ENCODE measurements at places on chromosomes 6 and 20. TPM values are rescaled to one million over a fixed set of nuclear protein-coding genes. Genes with fewer than 3 reads are reported as not detected.
A peak's percentile ranks its signal among the peaks of the same experiment; 100 is the strongest.

- no peak for DNase-seq
Observed at GRCh38 chr6:163708466-163708865, 293.9 kb downstream of the QKI start.

GRCh38 chr6:42889815-42890214 lies 10.4 kb downstream of the RPL7L1 start:
- DNase-seq, result no peak

DNA sequence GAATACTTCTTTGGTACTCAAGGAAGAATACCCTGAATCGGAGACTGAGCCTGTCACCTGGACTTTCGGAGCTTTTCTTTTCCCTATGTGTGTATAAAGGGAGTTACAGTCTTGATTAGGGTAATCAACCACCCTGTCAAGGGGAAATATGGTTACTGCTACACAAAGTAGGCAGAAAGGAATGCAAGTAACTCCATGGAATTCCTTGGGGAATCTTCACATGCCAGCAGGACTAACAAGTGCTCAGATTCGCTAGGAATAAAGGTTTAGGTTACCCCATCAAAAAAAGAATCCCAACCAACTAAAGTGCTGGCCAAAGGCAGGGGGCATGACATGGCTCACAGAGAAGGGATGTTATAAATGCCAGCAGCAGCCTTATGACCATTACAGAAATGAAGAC lies 10.4 kb downstream of the KCNS1 start:
- DNase-seq, result no peak

GRCh38 chr20:48051794-48052474 lies 266.7 kb upstream of the SULF2 start:
- no peak for DNase-seq

- no peak for DNase-seq
Observed at GRCh38 chr20:14580418-14581074, 243.1 kb upstream of the FLRT3 start.

GRCh38 chr6:117417851-117418250 lies 7.9 kb downstream of the ROS1 start:
- DNase-seq, result no peak

DNA sequence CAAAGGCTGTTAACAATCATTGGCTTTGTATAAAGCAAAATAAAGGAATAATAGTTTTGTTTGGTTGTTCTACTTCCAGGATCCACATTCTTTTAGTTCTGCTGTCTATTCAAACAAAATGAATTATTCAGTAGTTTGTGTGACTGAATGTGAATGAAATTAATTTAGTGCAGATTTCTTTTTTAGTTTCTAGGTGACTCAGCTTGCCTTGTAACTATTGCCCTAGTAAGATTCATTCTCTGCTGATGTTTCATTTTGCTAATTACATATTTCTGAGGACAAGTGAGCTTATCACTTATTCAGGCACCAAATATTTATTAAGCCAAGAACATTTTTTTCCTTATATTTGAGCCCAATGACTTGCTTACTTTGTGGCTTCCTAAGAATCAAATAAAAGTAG lies 46.5 kb upstream of the RIPOR2 start:
- DNase-seq, result no peak

DNA sequence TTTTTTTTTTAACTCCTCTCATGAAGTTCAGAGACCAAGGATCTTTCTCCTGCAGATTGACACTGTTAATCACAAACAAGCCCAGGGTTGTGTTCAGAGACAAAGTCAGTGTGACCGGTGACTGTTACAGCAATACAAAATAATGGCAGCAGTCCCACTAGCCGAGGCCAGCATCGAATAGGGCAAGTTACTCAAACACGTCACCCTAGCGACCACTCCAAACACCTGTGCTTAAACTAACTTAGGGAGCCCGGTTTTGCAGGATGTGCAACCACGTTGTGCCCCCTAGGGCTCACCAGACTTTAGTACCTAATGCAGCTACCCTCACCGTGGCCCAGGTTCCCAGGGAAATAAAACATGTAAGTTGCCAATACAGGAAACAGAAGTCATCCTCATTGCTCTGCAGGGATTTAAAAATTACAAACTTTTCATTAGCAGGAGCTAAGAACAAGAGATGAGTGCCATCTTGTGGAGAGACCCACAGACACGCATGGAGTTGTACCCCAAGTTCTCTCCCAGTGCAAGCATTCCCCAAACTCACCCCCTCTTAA lies 38.1 kb downstream of the FAM50B start:
- DNase-seq, result no peak

GRCh38 chr20:14820771-14821170 lies 483.4 kb upstream of the FLRT3 start:
- no peak for DNase-seq

GRCh38 chr6:51415501-51415900 lies 596.8 kb downstream of the TFAP2B start:
- DNase-seq, result no peak

GRCh38 chr6:116714761-116715160 lies 33.8 kb downstream of the KPNA5 start:
- no peak for DNase-seq

DNA sequence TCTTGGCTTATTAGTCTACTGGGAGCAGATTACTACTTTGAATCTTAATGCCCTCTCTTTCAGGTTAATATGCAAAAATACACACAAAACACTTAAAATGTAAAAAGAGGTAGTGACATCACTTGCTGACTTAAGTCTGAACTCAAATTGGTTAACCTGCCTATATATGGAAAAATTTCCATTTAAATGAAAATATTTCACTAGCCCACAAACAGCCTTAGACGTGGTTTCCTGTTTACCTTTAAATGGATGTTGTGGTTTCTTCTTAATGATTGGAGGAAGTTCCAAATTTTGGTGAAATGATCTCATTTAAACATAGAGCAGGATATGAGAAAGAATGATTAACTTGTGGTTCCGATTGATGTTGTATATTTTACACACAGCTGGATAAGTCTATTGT lies 553.7 kb downstream of the CD109 start:
- no peak for DNase-seq

DNA sequence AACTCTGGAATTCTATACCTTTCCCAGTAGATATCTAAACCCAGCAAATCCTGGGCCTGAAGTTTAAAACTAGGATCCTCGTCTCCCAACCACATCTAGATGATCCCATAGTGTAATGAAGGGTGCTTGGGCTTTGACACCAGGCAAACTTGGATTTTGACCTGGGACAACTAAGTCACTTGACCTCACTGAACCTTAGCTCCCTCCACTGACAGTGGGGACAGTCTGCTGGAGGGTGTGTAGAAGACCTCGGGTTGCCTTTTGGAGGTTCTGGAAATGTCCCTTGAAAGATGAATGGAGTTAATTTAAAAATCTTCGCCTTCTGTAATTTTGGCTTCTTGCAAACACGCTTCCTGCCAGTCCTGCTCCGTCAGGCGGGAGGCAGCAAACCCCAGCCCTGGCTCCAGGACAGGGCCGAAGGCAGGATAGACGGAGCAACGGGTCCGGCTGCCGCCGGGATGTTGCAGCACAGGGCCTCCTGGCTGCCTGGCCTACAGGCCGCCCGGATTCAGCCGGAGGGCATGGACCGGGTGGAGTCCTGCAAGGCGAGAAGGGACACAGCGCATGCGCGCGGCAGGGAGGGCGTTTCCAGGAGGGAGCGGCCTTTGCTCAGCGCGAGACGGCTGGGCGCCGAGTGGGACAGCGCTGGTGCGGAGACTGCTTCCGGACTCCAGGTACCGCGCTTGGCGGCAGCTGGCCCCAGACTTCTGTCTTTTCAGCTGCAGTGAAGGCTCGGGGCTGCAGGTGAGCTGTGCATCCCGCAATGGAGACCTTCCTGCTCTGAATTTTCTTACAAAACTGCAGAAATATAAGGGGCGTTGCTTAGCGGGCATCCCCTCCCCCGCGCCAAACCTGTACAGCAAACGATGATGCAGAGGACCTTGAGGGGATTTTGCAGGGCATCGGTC lies at the start of gene TMEM14A:
TSS of gene TMEM14A (plus strand) at position 612 of the 908 bp plus-strand sequence. CDS start 5,990 bp downstream, outside the sequence.
- DNase-seq, result peak; percentile 82

- no peak for DNase-seq
Observed at GRCh38 chr6:151239603-151240035, at the start of gene AKAP12. AKAP12 (plus strand) TSS chr6:151239967; CDS start chr6:151240563, 596 bp downstream.

DNA sequence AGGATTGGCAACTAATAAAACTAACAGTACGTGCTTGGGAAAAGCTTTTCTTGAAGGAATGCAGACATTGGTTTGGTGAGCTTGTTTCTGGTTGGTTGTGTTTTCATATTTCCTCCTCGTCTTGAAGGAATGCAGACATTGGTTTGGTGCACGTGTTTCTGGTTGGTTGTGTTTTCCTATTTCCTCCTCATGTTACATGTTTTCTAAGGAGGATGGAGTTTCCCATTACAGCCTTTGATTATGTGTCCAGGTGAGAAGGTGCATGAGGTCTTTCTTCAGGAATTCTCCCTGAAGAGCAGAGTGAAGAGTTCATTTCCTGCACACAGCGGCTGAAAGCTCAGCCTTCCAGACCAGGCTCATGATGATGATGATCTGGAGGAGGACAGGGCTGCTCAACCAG lies 190.6 kb downstream of the SMOC2 start:
- DNase-seq, result no peak

GRCh38 chr20:47127999-47128398 lies 228.5 kb downstream of the ZMYND8 start:
- DNase-seq, result no peak

IBTK gene
- polyA plus RNA-seq, result 42.4 TPM

PHACTR3 gene
- 12.8 TPM for polyA plus RNA-seq

DNA sequence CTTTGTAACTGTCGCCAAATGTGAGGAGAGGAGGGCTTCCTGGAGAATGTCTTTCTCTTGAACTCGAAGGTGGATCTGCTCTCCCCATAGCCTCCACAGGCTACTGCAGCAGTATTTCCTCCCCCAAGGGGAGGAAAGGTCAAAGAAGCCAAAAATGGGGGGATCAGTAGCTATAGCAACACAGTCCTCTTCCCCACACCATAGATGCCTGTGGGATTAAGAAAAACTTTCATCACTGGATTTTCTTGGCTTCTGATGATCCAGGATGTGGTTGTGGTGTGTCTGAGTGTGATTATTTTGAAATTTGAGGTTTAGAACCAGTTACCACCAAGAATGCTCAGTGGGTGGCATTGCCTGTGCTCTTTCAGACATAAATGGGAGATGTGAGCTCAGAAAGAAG lies 140.1 kb upstream of the SPACA1 start:
- DNase-seq, result no peak

GRCh38 chr6:44921798-44922197 lies 406.3 kb upstream of the RUNX2 start:
- DNase-seq, result no peak

DNA sequence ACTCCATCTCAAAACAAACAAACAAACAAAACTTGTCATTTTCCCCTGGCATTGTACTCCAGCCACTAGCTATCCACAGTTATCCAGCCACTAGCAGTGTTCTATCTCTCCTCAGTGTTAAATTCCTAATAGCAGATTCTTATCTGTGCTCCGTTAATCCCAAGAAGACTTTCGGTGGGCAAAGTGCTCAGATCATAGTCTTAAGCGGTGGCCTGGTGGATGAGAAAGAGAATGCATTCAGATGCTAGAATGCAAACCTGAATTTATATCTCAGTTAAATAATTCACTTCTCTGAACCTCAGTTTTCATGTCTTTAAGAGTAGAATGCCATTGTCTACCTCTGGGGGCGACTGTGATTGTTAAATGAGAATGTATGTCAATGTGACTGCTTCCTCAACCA lies 47.7 kb upstream of the KCNG1 start:
- DNase-seq, result no peak

DNA sequence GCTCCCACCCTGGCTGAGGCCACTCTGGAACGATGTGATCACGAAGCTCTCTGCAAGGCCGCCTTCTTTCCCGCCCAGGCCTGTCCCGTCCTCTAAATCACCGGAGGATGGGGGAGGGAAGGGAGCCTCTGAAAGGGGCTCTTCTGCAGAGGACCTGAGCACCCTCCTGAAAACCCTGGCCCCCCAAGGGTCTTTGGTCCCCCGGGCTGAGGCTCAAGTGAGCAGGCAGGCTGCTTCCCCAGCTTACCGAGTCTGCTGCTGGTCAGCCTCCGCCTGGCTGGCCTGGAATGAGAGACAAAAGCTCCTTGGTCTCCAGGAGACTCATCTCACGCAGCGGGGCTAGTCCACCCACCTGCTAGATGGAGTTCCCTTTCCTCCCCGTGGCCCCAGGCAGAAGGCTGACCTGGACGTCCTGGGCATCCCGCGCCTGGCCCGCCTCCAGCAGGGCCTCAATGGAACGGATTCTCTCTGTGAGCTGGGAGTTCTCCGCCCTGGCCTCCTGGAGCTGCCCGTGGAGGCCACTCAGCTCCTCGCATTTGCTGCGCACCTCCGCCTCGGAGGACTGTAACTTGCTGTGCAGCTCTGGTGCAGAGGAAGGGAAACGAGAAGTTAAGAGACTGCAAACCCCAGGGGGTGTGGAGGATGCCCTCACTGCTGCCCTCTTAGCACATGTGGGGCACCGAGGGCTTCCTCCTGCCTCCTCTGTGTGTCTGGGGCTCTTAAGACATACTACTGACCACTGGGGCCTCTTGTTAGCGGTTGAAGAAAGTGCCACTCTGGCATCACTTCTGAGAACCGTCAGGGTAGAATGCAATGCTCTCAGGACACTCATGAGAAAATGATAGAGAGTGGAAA lies 54.7 kb downstream of the RRBP1 start:
- DNase-seq, result no peak

- DNase-seq, result no peak
Observed at GRCh38 chr20:37971561-37972127, 61.6 kb downstream of the TTI1 start.

DNA sequence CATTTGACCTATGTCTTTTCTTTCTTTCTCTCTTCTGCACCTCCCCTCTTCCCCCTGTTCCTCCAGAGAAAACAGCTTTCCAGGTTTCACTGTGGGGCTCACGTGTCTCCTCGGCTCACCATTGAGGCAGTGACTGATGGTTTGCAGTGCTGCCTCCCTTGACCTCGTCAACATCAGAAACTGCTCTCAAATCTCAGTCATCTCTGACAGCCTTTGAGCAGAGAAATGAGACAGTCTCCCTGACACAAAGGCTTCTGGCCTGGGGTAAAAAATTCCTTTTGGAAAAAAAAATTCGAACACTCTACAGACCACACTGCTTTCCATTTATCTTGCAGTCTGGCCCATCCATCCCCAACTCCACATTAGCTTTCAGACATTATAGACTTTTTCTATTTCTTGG lies 450.0 kb downstream of the TFAP2B start:
- DNase-seq, result no peak

GRCh38 chr6:139325686-139326085 lies 33.9 kb upstream of the TXLNB start:
- DNase-seq, result no peak

GRCh38 chr20:59403962-59404314 lies 103.5 kb downstream of the EDN3 start:
- no peak for DNase-seq

Measured in right renal cortex interstitium (tissue), 3 donors.